ENCODE measurements at places on chromosomes 11 and 22. TPM values are rescaled to one million over a fixed set of nuclear protein-coding genes. Genes with fewer than 3 reads are reported as not detected.

PARVG gene
- total RNA-seq: not detected

TEX12 gene
- not detected for total RNA-seq

SUSD2 gene
- 7.0 TPM for total RNA-seq

WNT7B gene
- total RNA-seq: 0.77 TPM

GRCh38 chr22:25844601-25845000 lies 102.6 kb downstream of the MYO18B start:
- H3K4me3 ChIP-seq: no peak overlapping the region
- H3K4me1 ChIP-seq: no peaks in the 10 kb centered on the region
- no peak for DNase-seq
- H3K36me3 ChIP-seq: no peaks in the 10 kb centered on the region

GRCh38 chr11:17148536-17148935 lies 59.2 kb downstream of the PIK3C2A start:
- H3K36me3 ChIP-seq: peaks cover 2% of the 10 kb centered on the region
- no peak overlapping the region for H3K4me3 ChIP-seq
- no peaks in the 10 kb centered on the region for H3K4me1 ChIP-seq
- H3K27ac ChIP-seq: no peak overlapping the region
- no peak for DNase-seq

GRCh38 chr11:36485298-36486002 lies 24.6 kb downstream of the TRAF6 start:
- no peak overlapping the region for H3K27ac ChIP-seq
- no peak for DNase-seq
- no peaks in the 10 kb centered on the region for H3K4me1 ChIP-seq
- no peaks in the 10 kb centered on the region for H3K27me3 ChIP-seq
- no peaks in the 10 kb centered on the region for H3K36me3 ChIP-seq

- DNase-seq: no peak
- H3K27ac ChIP-seq: peak overlapping the region; percentile 1
- no peaks in the 10 kb centered on the region for H3K36me3 ChIP-seq
- H3K4me3 ChIP-seq: no peak overlapping the region
Observed at GRCh38 chr11:86091566-86091965, 22.7 kb upstream of the PICALM start.

DNA sequence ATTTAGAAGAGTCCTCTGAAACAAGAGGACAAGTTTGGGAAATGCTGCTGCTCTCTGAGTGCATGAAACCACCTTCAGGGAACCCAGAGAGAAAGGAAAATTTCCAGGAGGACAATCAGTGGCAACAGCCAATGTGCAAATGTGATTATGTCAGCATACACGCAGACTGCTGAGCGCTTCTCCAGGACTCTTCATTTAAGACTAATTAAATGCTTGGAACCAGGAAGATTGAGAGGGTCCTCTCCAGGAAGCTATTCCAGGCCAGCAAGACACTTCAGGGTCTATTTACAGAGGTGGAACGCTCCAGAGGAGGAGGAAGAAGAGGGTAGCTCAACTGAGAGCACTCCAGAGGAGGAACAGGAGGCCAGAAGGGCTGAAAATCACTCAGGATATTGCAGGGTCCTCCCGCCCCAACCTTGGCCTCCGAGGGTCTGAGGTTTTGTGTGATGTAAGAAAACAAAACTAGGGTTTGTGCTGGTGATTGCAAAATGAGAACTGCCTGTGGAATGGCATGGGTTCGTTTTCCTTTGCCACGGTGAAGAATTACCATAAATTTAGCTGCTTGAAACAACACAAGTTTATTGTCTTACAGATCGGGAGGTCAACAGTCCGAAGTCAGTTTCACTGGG lies 14.1 kb upstream of the HTR3A start:
- DNase-seq: no peak
- H3K4me1 ChIP-seq: no peaks in the 10 kb centered on the region
- H3K27me3 ChIP-seq: peaks cover 2% of the 10 kb centered on the region

DNA sequence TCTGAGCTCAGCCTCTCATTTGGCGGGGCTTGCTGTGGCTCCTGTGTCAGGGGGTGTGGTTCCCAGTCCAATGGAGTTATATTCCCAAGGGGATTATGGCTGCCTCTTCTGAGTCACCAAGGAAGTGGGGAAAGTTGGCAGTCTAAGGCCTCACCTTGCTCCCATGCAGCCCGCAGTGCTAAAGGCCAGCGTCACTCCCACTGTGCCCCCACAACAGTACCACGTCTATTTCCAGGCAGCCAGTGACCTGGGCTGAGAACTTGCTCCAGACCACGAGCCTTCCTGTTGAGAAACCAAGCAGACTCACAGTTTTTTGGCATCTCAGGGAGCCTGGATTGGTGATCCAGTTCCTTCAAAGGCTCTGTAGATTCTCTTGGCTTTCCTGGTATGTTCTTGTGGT lies 45.6 kb downstream of the OR2AT4 start:
- no peak overlapping the region for H3K4me3 ChIP-seq
- DNase-seq: no peak
- H3K4me1 ChIP-seq: peaks cover 18% of the 10 kb centered on the region
- no peaks in the 10 kb centered on the region for H3K27me3 ChIP-seq

DNA sequence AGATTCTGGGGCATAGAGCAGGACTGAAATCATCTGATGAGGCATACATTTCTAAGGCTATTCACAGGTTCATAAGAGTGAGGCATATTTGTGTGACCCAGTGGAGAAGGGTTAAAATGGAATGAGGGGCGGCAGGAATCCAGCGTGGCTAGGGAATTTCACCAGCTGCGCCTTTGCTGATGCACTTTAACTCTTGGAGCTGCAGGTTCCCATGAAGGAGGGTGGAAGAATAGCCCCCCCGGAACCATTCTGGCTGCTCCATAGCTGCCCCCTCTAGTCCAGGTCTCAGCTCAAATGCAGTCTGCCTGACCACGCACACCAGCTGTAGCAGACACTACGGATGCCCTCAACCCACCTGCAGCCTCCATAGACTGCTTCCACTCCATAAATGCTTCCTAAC lies 31.5 kb downstream of the TENM4 start:
- DNase-seq: no peak
- H3K27ac ChIP-seq: no peak overlapping the region
- no peaks in the 10 kb centered on the region for H3K36me3 ChIP-seq
- no peak overlapping the region for H3K4me3 ChIP-seq

- no peak overlapping the region for H3K4me3 ChIP-seq
- peaks cover 29% of the 10 kb centered on the region for H3K4me1 ChIP-seq
- H3K27me3 ChIP-seq: no peaks in the 10 kb centered on the region
- H3K36me3 ChIP-seq: no peaks in the 10 kb centered on the region
Observed at GRCh38 chr11:120326228-120326627, 1.1 kb downstream of the TLCD5 start.

GRCh38 chr22:49508561-49508960 lies 319.1 kb downstream of the BRD1 start:
- no peaks in the 10 kb centered on the region for H3K36me3 ChIP-seq
- DNase-seq: no peak
- no peak overlapping the region for H3K4me3 ChIP-seq
- H3K27ac ChIP-seq: no peak overlapping the region

- no peak for DNase-seq
- peaks cover 2% of the 10 kb centered on the region for H3K27me3 ChIP-seq
- H3K4me1 ChIP-seq: no peaks in the 10 kb centered on the region
- H3K36me3 ChIP-seq: no peaks in the 10 kb centered on the region
- no peak overlapping the region for H3K27ac ChIP-seq
- H3K4me3 ChIP-seq: no peak overlapping the region
Observed at GRCh38 chr11:19320827-19321226, 80.1 kb upstream of the E2F8 start.

DNA sequence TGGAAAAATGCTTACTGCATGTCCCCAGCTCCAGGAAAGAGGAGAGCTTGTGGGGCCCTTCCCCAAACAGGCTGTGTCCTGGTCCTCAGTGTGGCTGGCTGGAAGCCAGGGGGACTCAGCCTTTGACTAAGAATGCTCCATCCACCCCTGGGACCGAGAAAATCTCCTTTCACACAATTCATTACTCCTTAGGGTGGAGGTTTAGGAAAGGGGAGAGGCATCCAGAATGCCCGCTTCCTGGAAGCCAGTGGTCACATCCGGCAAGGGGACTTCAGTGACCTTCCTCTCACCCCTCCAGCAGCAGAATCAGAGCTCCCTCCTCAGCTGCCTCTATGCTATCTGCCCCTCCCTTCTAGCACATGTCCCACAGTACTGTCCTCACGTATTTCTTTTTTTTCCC lies 21.9 kb downstream of the ATG16L2 start:
- H3K4me3 ChIP-seq: no peak overlapping the region
- no peaks in the 10 kb centered on the region for H3K27me3 ChIP-seq
- H3K4me1 ChIP-seq: peaks cover 10% of the 10 kb centered on the region
- DNase-seq: no peak
- H3K27ac ChIP-seq: no peak overlapping the region
- H3K36me3 ChIP-seq: no peaks in the 10 kb centered on the region

DNA sequence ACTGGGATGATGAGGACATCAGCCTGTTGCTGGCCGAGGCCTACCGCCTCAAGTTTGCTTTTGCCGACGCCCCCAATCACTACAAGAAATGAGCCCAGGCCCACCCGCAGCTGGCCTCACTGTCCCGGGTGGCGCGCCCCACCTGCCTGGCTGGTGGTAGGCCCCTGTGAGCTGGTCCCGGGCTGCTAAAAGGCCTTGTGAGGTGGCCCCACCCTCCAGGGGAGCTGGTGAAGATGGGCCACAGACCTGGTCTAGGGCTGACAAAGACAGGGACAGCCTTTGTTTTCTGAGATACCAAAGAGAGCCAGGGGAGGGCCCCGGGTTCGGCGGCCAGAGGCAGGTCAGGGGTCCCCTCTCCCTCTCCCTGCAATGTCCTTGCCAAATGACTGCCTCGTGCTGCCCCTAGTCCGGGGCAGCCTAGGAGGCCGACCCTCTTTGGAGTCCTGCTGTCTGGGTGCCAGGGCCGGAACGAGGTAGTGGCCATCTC lies 411.1 kb downstream of the TBC1D22A start:
- DNase-seq: no peak
- H3K27ac ChIP-seq: no peak overlapping the region
- H3K4me3 ChIP-seq: no peak overlapping the region
- H3K27me3 ChIP-seq: no peaks in the 10 kb centered on the region
- 0 out of 2 replicates have a peak, but pooled peaks cover 3% of the 10 kb centered on the region for H3K4me1 ChIP-seq
